ENCODE measurements at places on chromosomes 1 and 21.

- DNase-seq, result no peak
Observed at GRCh38 chr1:74571891-74572290, 59.5 kb upstream of the LRRC53 start.

- no peak for DNase-seq
Observed at GRCh38 chr1:13830170-13830569, 130.2 kb downstream of the PRDM2 start.

DNA sequence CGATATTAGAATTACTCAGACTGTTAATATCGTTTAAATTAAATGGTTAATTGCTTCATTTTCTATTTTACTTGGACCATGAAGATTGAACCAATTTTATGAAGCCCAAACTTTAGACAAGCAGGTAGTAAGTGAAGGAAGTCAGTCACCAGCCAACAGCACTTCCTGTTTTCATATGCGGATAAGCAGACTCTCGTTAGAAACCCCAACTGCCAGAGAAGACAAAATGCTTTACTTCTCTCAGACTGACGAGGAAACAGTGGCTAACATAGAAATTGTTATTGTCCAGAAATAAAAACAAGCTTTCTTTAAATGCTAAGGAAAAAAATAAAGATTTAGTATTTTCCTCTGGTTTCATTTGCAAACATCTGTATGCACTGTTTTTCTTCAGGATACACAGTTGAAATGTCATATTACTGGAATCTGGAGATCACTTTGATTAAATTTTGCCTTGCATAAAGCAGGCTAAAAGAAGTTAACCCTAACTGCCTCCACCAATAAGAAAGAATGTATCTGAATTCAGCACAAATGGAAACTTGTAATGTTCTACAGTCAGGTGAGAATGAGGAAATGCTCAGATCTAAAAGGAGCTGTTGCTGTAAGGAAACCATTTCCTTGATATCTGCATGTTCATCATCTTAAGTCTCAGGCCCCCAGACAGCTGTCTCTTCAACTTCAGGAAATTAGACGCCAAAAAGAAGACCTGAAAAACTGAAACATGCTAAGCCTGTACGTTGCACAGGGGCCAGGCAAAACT lies 129.8 kb upstream of the SAMSN1 start:
- DNase-seq, result no peak

DNA sequence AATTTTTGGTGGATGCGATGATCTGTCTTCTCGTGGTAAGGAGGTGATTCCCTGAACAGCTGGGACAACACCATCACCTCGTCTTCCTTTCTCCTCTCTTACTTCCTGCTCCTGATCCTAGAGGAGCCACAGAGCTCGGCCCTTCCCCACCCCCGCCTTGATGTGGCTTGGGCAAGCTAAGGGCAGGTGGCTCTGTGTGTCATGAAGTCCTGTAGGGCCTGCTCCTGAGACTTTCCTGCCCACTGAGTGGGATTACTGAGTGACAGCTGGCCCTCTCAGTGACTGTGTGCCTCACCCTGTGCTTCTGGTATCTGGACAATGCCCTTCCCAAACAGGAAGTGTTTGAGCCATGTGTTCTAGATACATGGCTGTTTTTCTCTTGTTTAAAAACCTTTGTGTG lies 153.0 kb downstream of the KCNJ6 start:
- DNase-seq, result no peak

DNA sequence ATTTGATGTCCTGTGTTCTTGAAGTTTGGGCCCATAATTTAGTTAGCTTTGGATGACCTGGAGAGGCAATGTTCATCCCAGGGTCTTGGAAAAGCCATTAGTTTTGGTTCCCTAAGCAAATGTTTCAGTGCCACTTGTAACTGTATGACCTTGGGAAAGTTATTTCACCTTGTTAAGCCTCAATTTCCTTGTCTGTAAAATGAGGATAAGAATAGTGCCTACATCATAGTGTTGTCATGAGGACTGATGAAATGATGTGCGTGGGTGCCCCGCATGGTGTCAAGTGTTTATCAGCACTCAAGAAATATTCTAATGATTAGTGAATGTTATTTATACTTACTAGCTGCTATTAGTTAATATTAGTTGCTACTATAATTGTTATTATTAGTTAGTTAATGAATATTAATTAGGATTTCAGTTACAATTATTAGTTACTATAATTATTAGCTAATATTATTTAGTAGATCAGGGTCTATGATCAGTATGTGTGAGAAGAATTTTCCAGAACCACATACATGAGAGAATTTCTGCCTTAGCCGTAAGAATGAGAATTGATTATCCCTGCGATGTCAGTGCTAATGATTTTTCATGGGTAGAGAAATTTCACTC lies 1.9 kb downstream of the SH3BGR start:
- no peak for DNase-seq

GRCh38 chr1:10866321-10867093 lies 70.1 kb upstream of the CASZ1 start:
- DNase-seq, result no peak

Data from stimulated activated CD4-positive, alpha-beta T cell treated with anti-CD3 and anti-CD28 coated beads, Interleukin-1b, Interleukin-23, amount 100 ng/mL, for 1 hour (primary cell).